ENCODE measurements at places on chromosomes 2 and 18.

- DNase-seq = no peak
- no peaks in the 10 kb centered on the region for H3K36me3 ChIP-seq
Observed at GRCh38 chr2:153971855-153972254, 100.1 kb downstream of the GALNT13 start.

DNA sequence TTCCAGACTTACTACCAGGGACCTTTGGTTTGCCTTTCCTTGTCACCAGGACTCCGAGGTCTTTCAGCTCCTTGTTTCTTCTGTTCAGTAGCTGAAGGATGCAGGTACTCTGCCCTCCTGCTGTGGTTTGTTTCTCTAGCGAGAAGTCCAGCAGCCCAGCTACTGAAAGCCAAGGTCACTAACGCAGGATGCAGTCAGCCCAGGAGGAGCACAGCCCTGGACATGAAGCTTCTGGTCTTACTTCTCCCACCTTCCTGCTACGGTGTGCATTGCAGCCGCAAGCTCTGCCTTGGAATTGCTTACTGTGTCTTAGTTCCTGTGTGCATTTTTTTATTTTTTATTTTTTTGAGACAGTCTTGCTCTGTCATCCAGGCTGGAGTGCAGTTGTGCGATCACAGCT lies 62.4 kb downstream of the DGKD start:
- no peak for DNase-seq
- no peak overlapping the region for H3K27ac ChIP-seq
- peaks cover 86% of the 10 kb centered on the region for H3K4me1 ChIP-seq
- peaks cover 5% of the 10 kb centered on the region for H3K36me3 ChIP-seq
- no peak overlapping the region for H3K4me3 ChIP-seq

DNA sequence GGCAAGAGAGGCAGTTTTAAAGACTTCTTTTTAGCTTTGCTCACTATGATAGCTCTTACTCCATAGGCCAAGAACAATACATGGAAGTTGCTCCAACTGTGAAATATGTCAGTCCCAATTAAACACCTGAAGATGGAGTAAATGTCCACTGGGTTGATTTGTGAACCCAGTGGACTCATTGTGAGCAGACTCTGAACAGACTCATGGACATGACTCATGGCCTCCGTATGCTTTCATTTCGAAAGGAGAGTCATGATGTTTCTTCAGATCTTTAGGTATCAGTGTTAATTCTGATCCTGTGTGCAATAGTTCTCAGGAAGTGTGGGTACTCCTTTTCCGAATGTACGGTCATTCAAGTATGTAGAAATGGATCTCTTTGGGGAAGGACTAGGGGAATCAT lies 5.4 kb upstream of the CWC22 start:
- H3K27ac ChIP-seq = no peak overlapping the region
- no peak for DNase-seq
- no peaks in the 10 kb centered on the region for H3K27me3 ChIP-seq

- no peaks in the 10 kb centered on the region for H3K36me3 ChIP-seq
- H3K4me3 ChIP-seq = no peak overlapping the region
- no peaks in the 10 kb centered on the region for H3K27me3 ChIP-seq
Observed at GRCh38 chr2:61762292-61762691, 91.6 kb downstream of the FAM161A start.

DNA sequence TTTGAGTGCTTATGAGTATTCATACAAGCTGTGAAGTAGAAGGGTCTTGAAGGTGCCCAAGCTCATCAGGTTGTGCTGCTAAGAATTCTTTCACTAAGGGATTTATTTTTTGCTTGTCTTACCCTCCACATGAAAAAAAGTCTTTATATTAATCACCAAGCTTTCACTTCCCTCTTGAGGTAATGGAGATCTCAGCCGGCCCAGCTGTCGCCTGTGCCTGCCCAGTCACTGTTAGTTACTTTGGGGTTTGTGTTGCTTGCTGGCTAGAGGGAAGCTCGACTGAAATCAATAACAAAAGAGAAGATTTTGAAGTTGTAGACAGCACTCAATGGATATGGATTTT lies 21.9 kb downstream of the MC2R start:
- DNase-seq = no peak
- H3K27me3 ChIP-seq = peaks cover 7% of the 10 kb centered on the region
- no peaks in the 10 kb centered on the region for H3K36me3 ChIP-seq
- no peak overlapping the region for H3K4me3 ChIP-seq
- no peaks in the 10 kb centered on the region for H3K4me1 ChIP-seq

- no peaks in the 10 kb centered on the region for H3K27me3 ChIP-seq
- no peak for DNase-seq
- no peaks in the 10 kb centered on the region for H3K36me3 ChIP-seq
- no peaks in the 10 kb centered on the region for H3K4me1 ChIP-seq
- H3K4me3 ChIP-seq = no peak overlapping the region
Observed at GRCh38 chr2:141940709-141941108, 190.1 kb downstream of the LRP1B start.

DNA sequence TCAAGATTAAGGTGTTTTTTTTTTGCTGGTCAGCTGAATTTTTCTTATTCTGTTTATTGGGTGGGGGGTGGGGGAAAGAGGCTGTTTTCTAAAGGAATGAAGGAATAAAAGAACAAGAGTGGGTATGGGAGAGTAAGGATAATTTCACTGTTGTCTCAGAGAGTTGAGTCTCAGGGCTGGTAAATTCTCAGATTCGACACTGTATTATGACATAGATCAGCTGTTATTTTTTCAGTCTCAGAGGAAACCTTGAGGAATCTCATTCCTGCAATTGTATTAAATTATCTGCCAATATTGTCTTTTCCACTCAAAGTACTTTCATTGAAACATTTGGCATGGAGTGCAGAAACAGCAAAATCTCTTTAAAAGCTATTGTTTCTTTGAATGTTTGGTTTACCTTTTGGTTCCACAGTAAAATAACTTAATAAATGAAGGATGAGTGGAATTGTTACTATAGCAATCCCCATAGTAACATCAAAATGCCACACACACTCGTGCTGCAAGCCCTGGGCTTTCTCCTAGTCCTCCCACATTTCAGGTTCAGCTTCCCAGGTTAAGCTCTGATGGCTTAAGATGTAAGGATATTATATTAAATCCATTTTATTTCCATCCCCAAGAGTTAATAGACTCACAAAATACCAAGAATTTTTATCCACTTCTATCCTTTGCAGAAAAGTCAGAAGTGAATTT lies 478.7 kb upstream of the TCF4 start:
- no peaks in the 10 kb centered on the region for H3K27me3 ChIP-seq
- no peaks in the 10 kb centered on the region for H3K4me1 ChIP-seq
- no peak overlapping the region for H3K27ac ChIP-seq
- H3K4me3 ChIP-seq = no peak overlapping the region
- no peaks in the 10 kb centered on the region for H3K36me3 ChIP-seq

- peaks cover 11% of the 10 kb centered on the region for H3K27me3 ChIP-seq
- H3K36me3 ChIP-seq = no peaks in the 10 kb centered on the region
- H3K4me1 ChIP-seq = no peaks in the 10 kb centered on the region
- H3K27ac ChIP-seq = no peak overlapping the region
- no peak overlapping the region for H3K4me3 ChIP-seq
Observed at GRCh38 chr2:54360055-54360792, 95.9 kb upstream of the SPTBN1 start.

- no peaks in the 10 kb centered on the region for H3K36me3 ChIP-seq
- no peak overlapping the region for H3K4me3 ChIP-seq
- no peak overlapping the region for H3K27ac ChIP-seq
Observed at GRCh38 chr2:36322108-36322507, 33.5 kb upstream of the CRIM1 start.

GRCh38 chr2:227025510-227025909 lies 138.5 kb downstream of the COL4A4 start:
- no peak overlapping the region for H3K27ac ChIP-seq
- no peak overlapping the region for H3K4me3 ChIP-seq
- no peak for DNase-seq
- H3K36me3 ChIP-seq = no peaks in the 10 kb centered on the region

DNA sequence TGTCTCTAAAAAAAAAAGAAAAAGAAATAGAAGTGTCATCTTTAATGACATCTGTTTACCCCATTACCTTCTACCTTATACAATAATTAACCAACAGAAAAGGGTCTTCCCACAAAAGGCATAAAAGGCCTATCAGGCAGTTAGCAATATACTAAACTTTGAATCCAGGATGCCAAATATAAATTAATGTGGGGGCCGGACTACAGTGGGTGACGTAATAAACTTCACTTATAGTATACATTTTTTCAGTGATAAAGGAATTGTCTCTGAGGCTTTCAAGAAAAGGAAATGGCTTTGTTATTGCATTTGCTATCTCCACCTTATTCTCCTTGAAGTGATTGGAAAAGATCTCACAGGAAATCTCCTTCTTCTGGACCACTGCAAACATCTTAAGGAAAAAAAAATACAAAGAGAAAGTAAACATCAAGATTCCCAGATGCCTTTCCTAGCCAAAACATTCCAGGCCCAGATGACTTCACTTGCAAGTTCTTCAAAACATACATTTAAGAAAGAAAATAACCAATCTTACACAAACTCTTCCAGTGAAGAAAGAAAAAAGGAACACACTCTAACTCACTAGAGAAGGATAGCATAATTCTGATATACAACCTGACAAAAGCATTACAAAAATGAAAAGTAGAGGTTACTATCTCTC lies 126.2 kb upstream of the CAB39 start:
- no peak overlapping the region for H3K4me3 ChIP-seq
- no peak overlapping the region for H3K27ac ChIP-seq
- H3K4me1 ChIP-seq = peaks cover 17% of the 10 kb centered on the region
- no peaks in the 10 kb centered on the region for H3K36me3 ChIP-seq
- no peak for DNase-seq

DNA sequence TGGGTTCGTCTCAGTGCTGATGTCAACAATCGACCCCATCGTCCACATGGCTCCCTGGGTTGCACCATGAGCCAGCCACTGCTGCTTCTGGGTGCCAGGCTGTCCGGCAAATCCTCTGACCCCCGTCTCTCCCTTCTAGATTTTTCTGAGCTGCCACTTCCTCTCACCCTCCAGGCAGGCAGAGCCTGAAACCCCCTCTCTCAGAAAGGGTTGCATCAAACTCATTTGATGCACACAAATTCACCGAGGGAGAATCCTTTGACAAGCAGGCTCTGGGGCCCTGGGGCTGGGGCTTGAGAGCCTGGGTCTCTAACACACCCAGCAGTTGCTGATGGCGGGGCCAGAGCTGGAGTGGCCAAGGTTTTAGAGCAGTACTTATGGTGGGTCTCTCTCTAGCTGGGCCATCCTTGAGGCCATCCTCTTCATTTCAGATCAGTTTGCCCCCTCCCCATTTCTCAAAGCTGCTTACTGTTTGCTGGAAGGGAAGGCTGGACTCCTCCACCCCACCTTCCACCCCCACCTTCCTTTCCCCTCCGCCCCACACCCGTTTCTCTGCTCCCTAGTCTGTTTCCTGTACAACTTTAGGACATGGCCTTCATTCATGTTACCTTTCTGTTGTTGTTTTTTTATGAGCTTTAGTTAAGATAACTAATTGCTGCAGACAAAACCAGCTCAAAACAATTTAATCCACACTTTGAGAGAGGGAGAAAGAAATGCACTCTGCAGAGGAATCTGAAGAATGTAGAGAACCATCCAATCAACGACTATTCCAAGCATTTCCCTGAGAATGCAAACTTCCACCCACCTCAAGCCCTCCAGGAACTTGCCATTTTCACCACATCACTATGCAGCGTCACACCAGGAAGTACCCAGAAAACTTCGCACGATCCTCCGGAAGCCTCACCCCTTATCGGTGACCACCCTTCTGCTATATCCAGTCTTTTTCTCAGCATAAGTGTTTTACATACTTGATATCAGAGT lies 69.5 kb downstream of the ARL4C start:
- H3K27me3 ChIP-seq = no peaks in the 10 kb centered on the region
- peaks cover 76% of the 10 kb centered on the region for H3K4me1 ChIP-seq
- peak overlapping the region; percentile 5 for H3K4me3 ChIP-seq
- no peak for DNase-seq
- no peaks in the 10 kb centered on the region for H3K36me3 ChIP-seq

DNA sequence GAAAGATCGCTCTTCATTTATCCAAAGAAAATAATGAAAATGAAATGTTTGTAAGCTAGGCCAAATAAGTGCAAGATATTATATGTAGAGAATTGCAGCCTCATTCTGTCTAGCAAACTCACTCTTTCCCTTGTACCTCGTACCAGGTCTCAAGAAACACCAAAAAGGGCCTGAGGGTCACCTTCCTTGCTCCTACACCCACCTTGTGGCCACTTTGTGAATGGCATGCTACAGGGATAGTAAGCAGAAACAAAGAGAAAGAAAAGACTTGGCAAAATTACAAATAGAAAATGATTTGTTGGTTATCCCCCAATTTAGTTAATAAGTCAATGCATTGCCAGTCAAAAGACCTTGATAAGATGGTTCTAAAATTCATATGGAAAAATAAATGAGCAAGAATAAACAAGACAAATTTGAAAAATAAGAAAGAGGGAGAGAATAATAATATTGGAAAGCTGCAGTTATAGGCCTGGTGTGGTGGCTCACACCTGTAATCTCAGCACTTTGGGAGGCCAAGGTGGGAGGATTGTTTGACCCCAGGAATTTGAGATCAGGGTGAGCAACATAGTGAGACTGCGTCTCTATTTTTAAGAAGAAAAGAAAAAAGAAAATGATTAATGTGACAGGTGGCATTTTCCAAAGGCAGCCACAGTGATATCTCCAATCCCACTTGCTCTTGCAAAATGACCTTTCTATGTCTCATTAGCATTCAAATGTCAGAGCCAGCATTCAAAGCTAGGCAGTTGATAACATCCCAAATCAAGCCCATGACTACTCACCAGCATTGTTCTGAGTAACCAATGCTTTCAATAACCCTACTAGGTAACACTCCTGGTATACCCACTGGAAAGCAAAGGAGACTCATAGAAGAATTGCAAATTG lies 38.8 kb upstream of the BMP10 start:
- H3K4me1 ChIP-seq = peaks cover 60% of the 10 kb centered on the region
- no peaks in the 10 kb centered on the region for H3K36me3 ChIP-seq
- DNase-seq = peak; percentile 66
- no peaks in the 10 kb centered on the region for H3K27me3 ChIP-seq
- H3K4me3 ChIP-seq = no peak overlapping the region

- H3K27ac ChIP-seq = no peak overlapping the region
- no peak for DNase-seq
- H3K27me3 ChIP-seq = no peaks in the 10 kb centered on the region
- H3K36me3 ChIP-seq = no peaks in the 10 kb centered on the region
Observed at GRCh38 chr2:11019614-11020013, 107.9 kb downstream of the KCNF1 start.

DNA sequence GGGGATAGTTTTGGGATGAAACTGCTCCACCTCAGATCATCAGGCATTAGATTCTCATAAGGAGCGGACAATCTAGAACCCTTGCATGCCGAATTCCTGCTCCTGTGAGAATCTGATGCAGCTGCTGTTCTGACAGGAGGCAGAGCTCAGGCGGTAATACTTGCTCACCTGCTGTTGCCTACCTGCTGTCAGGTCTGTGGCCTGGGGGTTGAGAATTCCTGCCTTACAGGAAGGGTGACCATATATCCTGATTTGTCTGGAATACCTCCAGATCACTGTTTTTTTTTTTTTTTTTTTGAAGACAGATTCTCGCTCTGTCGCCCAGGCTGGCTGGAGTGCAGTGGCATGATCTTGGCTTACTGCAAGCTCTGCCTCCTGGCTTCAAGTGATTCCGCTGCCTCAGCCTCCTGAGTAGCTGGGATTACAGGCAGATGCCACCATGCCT lies 21.7 kb downstream of the ACSL3 start:
- no peaks in the 10 kb centered on the region for H3K36me3 ChIP-seq
- no peak for DNase-seq
- no peak overlapping the region for H3K27ac ChIP-seq
- no peaks in the 10 kb centered on the region for H3K4me1 ChIP-seq
- no peak overlapping the region for H3K4me3 ChIP-seq
- H3K27me3 ChIP-seq = no peaks in the 10 kb centered on the region
